NCI-H1694 (cell line): ENCODE measurements at places on chromosomes 7 and 10.

DNA sequence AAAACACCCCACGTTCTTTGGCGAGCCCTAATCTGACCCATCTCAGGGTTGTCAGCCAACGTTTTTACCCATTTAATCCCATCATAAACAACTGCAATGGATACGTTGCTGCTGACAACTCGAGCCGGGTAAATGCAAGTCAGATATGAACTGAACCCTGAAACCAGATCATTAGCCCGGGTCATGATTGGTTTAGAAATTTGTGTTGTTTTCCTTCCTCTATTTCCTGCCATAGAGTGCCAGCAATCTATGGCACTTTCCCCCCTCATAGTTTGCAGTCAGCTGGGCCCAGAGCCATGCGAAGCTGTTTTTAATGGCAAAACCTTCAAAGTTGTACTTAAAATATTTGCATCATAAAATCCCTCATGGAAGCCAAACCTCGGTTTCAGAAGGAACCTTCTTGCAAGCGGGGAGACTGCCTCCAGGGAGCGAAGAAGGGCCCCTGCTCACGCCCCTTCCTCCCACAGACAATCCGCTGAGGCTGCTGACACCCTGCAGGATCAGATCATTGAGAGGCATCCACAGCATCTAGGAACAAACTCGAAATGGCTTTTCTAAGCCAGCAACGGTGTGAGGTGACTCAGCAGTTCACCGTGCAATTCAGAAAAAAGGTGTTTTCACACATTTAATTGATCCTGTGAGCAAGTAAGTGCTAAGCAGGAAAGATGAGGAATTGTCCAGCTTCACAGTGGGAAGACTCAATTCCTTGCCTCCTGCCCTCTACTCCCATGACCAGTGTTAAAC is 710.1 kb downstream of the PARD3 start:
- no peak for DNase-seq

- DNase-seq: no peak
Measured at GRCh38 chr10:74953214-74953613, 126.8 kb downstream of the KAT6B start.

DNA sequence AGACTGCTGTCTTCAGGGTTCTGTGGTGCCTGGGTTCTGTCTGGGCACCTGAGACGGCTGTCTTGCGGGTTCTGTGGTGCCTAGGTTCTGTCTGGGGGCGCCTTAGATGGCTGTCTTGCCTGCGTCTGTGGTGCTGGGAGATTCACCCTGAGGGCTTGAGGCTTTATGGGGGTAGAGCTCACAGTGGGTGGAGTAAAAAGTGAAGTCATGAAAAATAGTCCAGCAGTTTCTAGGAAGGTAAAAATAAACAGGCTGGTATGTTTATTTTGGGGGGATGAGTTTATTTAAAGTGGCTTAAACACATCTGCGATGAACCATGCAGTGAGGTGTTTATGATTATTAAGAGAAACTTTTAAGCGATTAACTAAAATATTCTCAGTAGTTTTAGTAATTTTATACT is 64.2 kb downstream of the NKX6-2 start:
- DNase-seq: no peak

DNA sequence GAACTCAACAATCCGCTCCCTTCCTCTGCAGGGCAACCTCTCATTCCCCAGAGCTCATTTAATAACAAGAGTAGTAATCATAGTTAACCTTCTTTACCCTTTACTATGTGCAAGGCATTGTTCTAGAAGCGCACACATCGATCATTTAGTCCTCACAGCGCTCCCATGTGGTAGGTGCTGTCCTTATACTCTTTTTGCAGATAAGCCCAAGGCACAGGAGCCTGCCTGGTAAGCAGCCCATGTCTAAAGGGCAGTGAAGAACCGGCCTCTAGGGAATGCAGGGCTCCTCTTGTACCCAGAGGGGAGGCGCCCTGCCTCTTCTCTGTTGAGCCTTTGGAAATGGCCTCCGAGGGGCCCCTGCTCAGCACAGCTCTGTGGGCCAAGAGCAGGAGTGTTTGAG is 14.3 kb downstream of the CHST3 start:
- DNase-seq: no peak

GRCh38 chr10:17617031-17617911 is at the start of gene HACD1:
TSS of gene HACD1 (minus strand) at chr10:17617374. CDS start at chr10:17617339, 35 bp downstream.
- peak; percentile 20 for DNase-seq

- DNase-seq: no peak
Measured at GRCh38 chr7:159105066-159105780, 39.4 kb downstream of the VIPR2 start.

DNA sequence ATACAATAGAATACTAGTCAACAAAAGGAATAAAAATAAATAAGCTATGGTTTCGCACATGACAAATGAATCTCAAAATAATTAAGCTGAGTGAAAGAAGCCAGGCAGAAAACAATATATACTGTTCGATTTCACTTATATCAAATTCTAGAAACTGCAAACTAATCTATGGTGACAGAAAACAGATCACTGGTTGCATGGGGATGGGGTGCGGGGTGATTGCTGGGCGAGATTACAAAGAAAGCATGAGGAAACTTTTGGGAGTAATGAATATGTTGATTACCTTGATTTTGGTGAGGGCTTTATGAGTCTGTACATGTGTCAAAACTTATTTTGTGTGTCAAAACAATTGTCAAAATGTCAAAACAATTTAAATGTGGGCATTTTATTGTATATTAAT is 135.6 kb downstream of the GPR85 start:
- DNase-seq: no peak

DNA sequence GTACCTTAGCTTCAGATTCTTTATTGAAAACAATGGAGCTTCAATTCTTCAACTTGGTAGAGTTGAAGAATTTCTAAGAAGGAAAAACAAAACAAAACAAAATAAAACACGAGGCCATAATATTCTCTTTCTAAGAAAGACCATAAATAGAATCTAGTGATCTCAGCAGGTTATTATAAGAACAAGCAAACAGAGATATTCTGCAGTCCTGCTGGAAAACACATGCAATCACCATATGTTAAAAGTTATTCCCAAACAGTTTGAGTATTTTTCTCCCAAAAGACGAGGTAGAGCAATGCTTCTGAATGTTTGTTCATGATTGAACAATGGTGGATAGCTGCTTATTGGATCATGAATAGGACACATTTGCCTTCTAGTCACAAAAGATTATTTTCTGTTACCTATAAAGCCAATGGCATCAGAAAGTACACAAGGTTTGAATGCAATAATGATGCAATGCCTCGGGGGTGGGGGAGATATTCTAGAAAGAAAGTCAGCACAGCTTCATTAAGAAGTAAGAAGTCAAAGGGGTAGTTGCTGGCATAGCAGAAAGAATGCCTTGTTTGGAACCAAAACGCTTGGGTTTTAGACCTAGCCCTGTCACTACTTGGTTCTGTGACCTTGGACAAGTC is 59.3 kb downstream of the CREB3L2 start:
- no peak for DNase-seq

DNA sequence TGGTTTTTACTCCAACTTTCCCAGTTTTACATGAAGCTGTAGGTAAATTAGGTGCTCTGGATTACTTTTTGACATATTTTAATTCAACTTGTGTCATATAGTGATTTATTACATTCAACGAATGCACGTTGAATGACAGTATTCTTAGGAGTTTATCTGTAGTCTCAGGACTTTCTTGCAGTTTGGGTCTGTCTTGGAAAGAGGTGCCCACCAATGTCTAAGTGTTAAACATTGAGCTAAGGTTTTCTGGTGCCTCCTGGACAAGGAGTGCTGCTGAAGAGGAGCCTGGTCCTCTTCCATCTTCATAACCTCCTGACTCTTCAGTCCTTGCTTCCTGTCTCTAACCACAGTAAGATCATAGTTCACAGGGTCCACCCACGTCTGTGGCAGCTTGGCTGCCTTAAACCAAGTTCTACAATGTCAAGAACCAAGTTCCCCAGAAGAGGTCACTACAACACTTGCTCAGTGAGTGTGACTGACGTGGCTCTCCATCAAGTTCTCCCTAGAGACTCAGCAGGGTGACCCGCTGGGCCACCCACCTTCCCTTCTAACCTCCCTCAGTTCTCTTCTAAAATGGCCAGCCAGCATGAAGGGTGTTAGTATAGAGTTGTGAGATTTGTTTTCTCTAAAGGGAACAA is 6.1 kb downstream of the NPY start:
- DNase-seq: peak; percentile 72

- DNase-seq: no peak
Measured at GRCh38 chr7:96685353-96685752, 24.3 kb downstream of the SEM1 start.

GRCh38 chr7:4394736-4395135 is 287.4 kb upstream of the FOXK1 start:
- DNase-seq: no peak

GRCh38 chr7:90958647-90959046 is 305.6 kb upstream of the FZD1 start:
- DNase-seq: no peak

- no peak for DNase-seq
Measured at GRCh38 chr7:22588351-22588750, 88.4 kb upstream of the STEAP1B start.

- DNase-seq: no peak
Measured at GRCh38 chr10:3516923-3517255, 268.1 kb downstream of the KLF6 start.

- DNase-seq: no peak
Measured at GRCh38 chr10:114526126-114526503, 121.8 kb upstream of the AFAP1L2 start.

DNA sequence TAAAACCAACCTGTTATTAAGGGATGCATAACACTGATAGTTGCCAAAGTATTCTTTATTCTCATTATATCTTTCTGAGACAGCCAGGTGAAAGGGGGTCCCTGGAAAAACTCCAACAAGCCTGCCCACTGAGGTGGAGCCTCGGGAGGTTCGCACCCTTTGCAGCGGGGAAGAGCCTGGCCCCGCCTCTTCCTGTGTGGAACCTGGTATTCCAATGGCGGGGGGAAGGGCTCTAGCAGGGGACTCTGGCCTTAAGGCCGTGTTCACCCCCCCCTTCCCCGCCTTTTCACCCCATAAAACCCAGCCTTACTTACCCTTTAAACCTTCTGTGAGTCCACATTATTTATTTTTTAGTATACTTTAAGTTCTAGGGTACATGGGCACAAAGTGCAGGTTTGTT is 62.4 kb upstream of the PDK4 start:
- no peak for DNase-seq

DNA sequence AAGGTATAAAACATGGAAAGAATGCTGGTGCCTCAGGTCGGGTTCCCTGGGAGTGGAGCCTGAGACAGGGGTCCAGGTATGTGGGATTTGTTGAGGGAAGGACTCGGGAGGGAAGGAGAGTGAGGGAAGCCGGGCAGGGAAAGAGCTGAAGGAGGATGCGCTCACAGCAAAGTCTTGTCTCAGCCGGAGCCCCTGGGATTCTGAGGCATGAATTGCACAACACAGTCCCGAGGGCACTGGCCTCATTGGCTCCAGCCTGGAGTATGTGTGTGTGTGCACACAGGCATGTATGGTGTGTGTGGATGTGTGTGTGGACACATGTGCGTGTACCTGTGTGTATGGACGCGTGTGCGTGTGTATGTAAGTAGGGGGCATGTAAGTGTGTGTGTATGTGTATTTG is 87.4 kb downstream of the WDFY4 start:
- DNase-seq: no peak

DNA sequence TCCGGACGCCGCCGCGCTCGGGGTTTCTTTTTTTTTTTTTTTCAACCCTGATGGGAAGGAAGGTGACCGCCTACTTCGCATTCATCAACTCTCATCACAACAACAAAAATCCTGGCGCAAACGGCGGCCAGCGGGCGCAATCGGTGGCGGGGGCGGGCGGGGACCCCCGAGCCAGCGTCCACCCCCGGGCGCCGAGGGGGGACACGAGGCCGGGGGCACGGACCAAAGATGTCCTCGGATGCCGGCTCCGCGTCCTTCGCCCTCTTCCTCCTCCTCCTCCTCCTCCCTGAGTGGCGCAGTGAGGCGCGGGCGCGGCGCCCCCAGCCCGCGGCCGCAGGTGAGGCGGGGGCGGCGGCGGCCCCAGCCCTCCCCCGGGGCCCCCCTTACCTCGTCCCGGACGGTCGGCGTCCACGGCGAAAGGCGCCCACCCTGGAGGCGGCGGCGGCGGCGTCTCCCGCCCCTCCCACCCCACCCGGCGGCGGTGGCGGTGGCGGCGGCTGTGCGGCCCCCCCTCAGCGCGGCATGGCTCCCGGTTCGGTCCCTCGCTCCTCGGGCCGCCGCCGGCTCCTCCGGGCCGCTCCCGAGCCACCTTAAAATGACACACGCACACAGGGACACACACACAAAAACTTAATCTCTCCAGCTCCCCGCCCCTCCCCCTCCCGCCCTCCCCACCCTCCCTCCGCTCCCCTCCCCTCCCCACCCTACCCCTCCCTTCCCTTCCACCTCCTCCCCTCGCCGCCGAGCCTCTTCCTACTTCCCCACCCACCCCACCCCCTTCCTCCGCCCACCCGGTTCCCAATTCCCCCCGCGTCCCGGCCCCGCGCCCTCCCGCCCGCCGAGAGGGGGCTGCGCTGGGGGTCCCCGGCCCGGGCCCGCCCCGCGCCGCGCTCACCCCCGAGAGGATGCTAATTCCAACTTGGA is at the start of gene CTBP2:
CTBP2 (minus strand) TSS at position 632 of the 924 bp plus-strand sequence.
- no peak for DNase-seq

DNA sequence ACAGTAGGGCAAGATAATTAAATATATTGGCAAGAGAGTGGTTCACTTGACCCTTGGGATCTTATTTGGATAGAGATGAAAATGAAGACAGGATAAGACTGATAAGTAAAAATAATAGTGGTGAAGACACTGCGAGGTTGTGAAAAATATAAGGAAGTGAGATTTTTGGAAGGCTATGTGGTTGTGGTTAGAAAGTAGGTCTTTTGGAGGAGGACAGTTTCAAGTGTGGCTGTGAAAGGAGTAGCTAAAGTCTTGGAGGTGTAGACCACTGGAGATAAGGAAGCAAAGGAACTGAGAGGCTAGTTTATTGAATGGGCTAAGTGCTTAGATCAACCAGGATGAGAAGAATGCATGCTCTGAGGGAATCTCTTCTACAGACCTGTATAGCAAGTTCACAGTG is 11.2 kb downstream of the MIOS start:
- no peak for DNase-seq

DNA sequence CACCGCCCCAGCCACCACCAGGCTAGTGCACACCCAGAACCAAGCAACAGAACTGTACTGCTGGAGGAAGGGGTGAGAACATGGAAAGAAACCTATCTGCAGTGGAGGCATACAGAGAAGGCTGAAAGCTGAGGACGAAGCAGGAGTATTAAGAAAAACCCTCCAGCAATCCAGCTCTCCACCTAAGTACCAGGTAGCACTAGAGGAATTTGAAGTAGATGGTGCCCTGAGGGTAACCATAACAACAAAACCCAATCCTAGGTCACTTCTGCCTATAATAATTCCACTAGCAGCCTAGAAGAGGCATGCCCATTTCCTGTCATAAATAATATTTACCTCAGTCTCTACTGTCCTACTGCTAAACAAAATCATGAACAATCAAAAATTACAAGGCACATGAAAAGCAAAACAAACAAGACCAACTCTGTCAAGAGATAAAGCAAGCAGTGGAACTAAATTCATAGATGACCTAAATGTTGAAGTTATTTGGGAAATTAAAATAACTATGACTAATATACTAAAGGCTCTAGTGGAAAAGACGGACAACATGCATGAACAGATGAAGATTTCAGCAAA is 51.1 kb downstream of the HYCC1 start:
- no peak for DNase-seq
